Activated effector memory CD4-positive, alpha-beta T cell treated with Interleukin-2 at 50 U/mL for 16 hours (primary cell): ENCODE measurements at places on chromosomes 11 and 22.

- DNase-seq = no peak
These were observed 15.3 kb downstream of the TAB1 start for GRCh38 chr22:39414886-39415285.

GRCh38 chr11:1619449-1619848, 2.5 kb downstream of the KRTAP5-4 start:
- no peak for DNase-seq

DNA sequence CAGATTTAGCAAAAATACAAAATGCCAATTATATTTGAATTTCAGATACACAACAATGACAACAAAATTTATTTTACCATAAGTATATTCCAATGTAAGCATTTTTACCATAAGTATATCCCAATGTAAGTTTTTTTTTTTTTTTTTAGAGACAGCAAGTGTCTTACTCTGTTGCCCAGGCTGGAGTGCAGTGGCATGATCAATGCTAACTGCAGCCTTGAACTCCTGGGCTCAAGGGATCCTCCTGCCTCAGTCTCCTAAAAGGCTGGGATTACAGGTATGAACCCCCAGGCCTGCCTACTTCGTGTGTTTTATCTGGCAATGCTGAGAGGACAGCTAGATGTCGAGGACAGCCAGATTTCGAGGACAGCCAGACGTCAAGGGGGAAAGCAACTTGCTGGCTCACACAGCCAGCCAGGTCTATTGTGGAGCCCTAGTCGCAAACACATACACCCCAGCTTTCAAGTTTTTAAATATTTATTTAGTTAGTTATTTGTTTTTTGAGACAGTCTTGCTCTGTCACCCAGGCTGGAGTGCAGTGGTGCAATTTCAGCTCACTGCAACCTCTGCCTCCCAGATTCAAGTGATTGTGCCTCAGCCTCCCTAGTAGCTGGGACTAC, 1.1 kb upstream of the SERPING1 start:
- no peak for DNase-seq

- DNase-seq = no peak
These were observed 37.4 kb upstream of the CD82 start for GRCh38 chr11:44528103-44528502.

- DNase-seq = no peak
These were observed 1.5 kb upstream of the ANKRD42 start for GRCh38 chr11:83191986-83192385.

- DNase-seq = no peak
These were observed 802.7 kb downstream of the METTL15 start for GRCh38 chr11:28910926-28911325.

- DNase-seq = peak; percentile 57
These were observed 12.1 kb downstream of the GATD1 start for GRCh38 chr11:765025-765801.

- DNase-seq = no peak
These were observed 23.5 kb downstream of the TMEM184B start for GRCh38 chr22:38249301-38249700.

GRCh38 chr11:1163321-1163910, 5.7 kb downstream of the MUC5AC start:
- no peak for DNase-seq

DNA sequence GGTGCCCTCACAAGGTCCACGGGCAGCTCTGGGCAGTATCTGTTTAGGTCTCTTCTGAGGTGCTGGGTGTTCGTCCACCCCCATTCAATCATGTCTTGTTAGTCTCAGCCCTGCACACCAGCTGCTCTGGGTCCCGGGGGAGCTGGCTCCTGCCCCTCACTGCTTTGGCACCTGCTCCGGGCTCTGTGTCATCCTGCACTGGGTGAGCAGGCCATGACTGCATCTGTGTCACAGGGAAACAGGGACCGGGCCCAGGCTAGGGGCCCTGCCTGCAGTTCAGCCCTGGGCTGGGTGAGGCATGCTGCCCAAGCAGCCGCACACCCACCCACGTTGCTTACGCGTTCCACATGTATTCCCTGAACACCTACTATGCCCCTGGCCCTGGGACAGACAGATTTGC, 43.9 kb downstream of the ELFN2 start:
- DNase-seq = no peak

GRCh38 chr22:21047730-21048129, 2.0 kb downstream of the LRRC74B start:
- DNase-seq = no peak

GRCh38 chr11:111762981-111763643, 3.1 kb downstream of the PPP2R1B start:
- DNase-seq = no peak

DNA sequence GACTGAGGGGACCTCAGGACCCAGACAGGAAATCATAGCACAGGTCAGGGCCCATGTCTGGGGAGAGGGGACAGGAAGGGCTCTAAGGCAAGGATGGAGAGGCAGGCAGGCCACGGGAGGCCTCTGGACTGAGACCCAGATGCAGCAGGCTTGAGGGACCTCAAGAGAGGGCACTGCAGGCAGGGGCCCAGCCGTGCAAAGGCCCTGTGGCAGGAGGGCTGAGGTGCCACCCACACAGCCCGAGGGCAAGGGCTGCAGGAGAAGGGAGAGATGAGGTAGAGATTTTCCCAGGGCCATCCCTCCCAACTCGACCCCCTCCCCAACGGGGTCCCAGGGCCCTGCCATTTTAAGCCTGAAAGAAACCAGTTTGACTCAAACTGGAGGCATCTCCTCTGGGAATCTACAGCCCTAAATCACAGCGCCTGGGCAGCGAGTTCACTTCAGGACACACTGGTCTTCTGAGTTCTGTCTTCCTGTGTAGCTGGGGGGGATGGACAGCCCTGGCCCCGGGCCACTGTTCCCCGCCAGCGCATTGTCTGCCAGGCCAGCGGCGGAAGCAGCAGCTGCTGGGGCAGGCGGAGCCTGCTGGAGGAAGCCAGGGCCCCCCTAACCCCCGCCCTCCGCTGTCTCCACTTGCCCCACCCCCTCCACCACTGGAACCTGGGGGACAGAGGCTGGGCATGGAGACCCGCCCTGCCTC, 20.3 kb upstream of the WNT7B start:
- DNase-seq = no peak

- no peak for DNase-seq
These were observed 9.2 kb downstream of the CCKBR start for GRCh38 chr11:6268820-6269219.

DNA sequence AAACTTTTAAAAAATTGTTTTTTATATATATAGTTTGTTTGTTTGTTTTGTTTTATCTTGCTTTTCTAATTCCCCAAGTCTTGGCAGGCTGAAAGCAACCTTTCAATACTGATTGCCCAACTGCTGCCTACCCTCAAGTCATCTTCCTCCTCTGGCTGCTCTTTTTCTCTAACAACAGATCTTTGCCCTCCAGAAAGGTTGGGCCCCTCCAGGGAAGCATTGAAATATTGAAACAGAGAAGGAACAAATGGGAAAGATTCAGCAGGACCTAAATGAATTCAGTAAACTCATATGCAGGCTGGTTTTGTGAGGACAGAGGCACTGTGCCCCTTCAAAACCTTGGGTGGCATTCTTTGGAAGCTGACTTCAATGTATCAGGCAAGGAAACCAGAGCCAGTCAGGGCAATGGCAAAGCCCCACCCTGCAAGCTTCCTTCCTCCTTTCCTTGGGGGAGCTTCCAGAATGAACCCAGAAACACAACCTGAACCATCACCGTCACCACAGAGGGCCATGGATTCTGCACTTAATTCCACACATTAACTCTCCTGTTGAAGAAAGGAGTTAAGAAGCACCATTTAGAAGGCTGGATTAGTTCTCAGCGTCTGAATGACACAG, 815 bp upstream of the MS4A6A start:
- DNase-seq = no peak

- no peak for DNase-seq
These were observed 6.2 kb downstream of the SMTNL1 start for GRCh38 chr11:57543593-57543992.

DNA sequence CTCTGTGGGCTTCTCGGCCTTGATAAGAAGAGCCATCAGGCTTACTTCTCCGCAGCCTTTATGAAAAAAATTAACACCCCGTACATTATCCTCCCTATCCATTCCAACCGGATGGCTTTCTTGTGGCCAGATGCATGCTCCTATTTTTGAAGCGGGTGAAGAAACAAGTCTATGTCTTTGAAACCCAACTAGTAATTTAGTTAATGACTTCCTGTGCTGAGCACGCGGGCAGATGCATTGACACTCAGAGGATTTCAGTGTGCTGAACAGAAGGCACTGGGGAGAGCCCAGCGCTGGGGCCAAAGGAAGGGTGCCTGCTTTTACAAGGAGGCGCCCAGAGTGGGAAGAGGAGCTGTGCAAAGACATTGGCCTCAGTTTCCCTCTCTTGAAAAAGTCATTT, 53.3 kb downstream of the ARHGAP8 start:
- no peak for DNase-seq

- DNase-seq = no peak
These were observed 450.5 kb upstream of the DDI1 start for GRCh38 chr11:103585911-103586310.

GRCh38 chr11:67160872-67161783, 42.1 kb downstream of the KDM2A start:
- DNase-seq = no peak

DNA sequence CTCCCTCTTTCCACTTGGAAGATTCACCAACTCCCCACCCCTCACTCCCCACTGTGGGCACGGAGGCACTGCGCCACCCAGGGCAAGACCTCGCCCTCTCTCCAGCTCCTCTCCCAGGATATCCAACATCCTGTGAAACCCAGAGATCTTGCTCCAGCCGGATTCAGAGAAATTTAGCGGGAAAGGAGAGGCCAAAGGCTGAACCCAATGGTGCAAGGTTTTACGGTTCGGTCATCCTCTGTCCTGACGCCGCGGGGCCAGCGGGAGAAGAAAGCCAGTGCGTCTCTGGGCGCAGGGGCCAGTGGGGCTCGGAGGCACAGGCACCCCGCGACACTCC, 397 bp upstream of the CD44 start:
- DNase-seq = no peak

GRCh38 chr11:26144291-26144690, 187.6 kb upstream of the ANO3 start:
- no peak for DNase-seq

DNA sequence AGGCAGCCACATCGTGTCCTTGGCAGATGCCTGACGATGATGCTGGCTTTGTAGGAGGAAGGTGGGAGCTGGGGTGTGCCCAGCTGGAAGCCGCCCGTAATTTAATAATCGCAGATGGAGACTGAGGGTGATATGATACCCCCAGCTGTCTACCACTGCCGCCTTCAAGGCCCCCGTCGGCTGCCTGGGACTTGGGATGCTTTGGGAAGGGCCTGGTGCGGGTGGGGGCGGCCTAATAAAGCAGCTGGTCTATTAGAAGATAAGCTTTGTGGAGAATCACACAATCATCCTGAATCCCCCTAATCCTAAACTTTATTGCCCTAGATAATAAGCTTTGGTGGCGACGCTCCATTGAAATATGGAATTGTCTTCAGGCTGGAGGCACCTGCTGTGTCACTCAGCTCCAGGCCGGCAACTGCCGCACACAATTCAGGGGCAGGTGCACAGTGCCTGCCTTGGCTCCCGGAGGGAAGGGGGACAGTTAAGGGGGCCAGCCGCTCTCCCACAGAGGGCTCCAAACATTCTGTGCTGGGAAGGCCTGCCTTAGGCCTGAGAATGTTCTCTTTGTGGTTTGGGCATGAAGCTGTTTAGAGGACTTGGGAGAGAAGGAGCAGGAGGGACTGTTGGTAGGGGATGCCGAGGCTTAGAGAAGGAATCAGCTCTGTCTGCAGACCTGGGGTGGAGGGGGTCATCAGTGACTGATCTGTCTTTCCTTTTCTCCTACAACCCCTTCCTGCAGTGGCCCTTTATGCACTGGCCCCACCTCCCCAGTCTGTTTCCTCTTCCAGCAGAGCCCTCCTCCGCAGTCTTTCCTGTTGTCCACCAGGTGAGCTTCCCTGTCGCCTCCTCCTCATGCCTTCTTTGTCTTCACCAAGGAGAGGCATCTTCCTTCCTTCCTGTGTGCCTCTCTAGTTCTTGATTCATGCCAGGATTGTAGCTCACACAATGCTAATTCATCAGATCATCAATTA, 65.3 kb downstream of the ARL14EP start:
- DNase-seq = no peak

- no peak for DNase-seq
These were observed 78.8 kb downstream of the MYEOV start for GRCh38 chr11:69372589-69373250.

DNA sequence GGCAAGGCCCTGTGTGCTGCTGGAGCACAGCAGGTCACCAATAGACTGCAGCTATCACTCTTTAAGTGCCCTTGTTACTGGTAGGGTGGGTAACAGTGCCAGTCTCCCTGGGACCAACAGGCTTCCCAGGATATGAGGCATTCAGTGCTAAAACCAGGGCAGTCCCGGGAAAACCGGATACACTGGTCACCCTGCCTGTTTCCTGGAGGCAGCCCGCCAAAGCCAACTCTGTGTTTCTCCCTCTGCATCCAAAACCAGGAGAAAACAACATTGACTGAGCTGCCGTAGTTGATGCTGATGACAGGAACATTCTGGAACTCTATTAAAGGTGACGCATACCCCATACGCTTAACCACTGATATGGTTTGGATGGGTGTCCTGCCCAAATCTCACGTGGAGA, 149.1 kb downstream of the SHANK2 start:
- no peak for DNase-seq

GRCh38 chr11:114276077-114276476, 20.1 kb upstream of the NNMT start:
- no peak for DNase-seq

- no peak for DNase-seq
These were observed 203.1 kb upstream of the BLID start for GRCh38 chr11:122319085-122319484.

DNA sequence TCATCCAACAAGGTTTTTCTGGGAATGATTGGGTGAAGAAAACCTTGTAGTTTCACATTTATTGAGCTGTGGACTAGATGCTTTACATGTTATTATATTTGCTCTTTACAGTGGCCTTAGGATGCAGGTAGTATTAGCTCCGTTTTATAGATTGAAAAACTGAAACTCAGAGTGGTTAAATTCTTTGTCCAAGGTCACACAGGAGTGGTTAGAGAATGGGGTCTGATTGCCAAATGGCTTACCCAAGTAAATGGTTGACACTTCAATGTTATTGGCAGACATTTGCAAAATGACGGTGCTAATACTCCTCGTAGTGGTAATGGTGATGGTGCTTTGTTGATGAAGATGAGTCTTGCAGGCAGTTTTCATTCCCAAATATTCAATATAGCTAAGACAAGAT, 2.2 kb downstream of the GTPBP1 start:
- no peak for DNase-seq

DNA sequence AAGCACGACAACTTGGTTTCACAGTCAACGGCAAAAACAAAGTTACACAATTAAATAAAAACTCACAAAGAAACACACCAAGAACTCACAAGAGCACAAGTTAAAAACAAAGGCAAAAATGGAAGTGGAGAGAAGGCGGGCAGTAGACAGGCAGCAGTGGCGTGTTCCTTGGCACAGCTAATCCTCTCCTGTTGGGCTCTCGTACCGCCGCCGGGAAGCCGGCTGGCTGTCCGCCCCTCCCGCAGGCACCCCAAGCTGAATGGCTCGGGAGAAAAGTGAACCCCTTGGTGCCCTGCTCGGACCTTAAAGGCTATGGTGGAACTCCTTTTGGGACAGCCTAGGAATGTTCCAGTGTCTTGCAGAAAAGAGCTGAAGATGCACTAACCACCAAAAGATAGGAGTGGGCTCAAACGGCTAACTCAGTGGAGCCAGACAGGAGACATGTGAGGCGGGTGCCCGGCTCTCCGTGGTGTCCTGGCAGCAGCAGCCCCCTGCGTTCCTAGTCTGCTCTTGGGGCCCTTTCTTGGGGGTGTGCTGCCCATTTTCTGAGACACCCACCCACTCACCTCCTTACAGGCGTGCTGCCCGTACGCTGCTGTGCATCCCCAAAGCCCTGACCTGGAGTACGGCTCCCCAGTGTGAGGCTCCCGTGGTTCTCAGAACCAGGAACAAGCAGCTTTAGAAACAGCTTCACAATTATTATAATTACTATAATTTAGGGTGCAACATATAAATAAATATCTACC, 86.1 kb upstream of the BID start:
- DNase-seq = no peak
